ENCODE measurements at places on chromosomes 11 and 22.

GRCh38 chr11:134576721-134577171 lies 164.7 kb upstream of the B3GAT1 start:
- DNase-seq: no peak

DNA sequence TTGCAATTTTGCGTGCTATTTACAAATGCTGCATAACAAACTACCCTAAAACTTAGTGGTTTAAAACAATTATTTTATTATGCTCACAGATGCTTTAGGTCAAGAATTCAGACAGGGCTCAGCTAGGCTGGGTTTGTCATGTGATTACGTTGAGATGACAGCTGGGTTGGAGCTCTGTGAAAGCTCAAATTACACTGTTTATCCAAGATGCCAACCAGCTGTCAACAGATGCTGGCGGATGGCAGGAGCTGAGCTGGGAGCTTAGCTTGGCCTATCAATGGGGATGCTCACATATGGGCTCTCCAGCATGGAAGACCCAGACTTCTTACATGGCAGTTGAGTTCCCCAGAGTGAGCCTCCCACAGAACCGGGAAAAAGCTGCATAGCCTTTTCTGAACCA lies 62.7 kb downstream of the STK33 start:
- DNase-seq: peak; percentile 31

DNA sequence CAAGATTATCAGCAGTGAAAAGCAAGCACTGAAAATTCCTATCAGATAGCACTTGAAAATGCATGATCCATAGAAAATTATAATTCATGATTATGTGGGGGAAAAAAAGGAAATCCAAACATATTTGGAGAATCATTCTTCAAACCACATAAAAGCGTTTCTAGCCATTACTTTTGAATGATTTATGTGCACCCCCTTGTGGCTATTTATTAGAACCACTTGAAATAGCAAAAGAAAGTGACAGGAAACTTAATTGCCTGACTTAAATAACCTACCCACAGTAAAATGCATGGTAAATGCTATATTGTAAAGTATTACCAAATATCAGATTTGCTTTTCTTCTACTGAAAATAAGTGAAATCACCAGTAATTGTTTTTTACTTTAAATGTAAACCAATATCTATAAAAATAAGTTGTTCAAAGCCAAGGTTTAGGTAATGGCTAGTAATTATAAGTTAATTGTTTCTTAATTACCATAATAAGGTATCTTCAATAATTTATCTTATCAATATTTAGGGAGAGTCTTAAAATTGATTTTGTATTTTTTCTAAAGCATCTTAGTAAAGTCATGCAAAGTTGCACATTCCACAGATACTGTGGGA lies 168.5 kb downstream of the ARHGAP42 start:
- DNase-seq: peak; percentile 65

GRCh38 chr11:114141863-114142580 lies 82.5 kb downstream of the ZBTB16 start:
- no peak for DNase-seq

DNA sequence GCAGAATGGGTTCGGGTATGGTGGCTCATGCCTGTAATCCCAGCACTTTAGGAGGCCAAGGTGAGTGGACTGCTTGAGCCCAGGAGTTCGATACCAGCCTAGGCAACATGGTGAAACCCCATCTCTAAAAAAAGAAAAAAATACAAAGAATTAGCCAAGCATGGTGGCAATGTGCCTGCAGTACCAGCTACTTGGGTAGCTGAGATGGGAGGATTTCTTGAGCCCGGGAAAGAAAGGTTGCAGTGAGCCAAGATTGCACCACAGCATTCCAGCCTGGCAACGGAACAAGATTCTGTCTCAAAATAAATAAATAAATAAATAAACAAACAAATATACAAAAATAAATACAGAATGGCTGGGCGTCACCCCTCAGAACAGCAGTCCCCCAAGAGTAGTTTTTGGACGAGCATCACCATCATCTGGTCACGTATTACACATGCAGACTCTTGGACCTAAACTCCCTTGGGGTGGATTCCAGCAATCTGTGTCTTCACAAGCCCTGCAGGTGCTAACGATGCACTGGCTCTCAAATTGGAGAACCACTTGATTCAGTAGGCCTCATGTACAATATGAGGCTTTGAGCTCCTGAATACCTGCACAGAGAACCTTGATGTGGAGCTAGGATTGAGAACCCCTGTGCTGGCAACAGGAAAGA lies 33.5 kb downstream of the CLMP start:
- no peak for DNase-seq

GRCh38 chr11:97202613-97203292 lies 812.9 kb downstream of the JRKL start:
- DNase-seq: no peak

DNA sequence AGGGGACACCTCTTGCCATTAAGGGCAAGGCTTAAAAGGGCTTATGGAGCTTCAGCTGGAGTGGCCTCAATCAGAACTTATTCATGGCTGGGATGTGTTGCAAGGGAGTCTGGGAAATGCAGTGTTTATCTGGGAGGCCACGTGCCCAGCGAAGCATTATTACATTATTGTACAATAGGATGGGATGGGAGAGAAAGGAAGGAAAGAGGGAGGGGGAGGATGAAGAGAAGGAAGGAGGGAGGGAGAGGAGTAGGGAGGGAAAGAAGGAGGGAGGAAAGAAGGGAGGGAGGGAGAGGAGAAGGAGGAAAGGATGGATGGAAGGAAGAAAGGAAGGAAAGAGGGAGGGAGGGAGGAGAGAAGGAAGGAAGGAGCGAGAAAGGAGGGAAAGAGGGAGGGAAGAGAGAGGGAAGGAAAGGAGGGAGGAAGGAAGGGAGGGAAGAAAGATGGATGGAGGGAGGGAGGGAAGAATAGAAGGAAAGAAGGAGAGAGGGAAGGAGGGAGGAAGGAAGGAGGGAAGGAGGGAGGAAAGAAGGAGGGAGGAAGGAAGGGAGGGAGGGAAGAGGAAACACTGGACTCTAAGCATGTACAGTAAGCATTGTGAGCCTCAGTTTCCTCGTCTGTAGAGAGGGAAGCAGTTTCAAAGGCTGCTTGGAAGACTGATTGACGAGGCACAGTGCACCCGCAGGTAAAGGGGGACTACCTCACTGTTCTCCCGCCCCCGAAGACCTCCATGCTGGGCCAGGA lies 62.2 kb downstream of the MYEOV start:
- no peak for DNase-seq

DNA sequence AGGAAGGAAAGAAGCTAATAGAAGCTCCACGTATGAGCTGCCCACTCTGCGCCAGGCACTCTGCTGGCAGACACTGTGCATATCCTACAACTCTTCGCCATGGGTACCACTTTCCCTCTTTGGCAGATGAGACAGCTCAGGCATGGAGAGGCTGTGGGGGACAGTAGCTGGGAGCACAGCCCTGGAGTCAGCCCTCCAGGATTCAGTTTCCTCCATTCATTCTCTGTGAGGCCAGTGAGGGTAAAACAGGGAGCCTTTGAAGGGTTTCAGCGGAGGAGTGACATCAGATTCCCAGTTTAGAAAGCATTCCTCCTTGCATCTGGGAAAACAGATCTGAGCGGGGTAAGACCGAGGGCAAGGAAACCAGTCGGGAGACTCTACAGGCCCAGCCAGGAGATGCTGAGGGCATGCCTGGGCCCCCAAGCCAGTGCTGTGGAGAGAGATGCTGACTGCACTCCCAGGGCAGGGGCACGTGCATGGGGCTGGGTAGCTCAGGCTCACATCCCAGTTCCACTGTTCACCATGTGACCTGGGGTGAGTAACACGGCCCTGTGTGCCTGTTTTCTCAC lies 58.3 kb upstream of the EMID1 start:
- no peak for DNase-seq

GRCh38 chr11:133058501-133058900 lies 473.8 kb downstream of the OPCML start:
- DNase-seq: no peak

DNA sequence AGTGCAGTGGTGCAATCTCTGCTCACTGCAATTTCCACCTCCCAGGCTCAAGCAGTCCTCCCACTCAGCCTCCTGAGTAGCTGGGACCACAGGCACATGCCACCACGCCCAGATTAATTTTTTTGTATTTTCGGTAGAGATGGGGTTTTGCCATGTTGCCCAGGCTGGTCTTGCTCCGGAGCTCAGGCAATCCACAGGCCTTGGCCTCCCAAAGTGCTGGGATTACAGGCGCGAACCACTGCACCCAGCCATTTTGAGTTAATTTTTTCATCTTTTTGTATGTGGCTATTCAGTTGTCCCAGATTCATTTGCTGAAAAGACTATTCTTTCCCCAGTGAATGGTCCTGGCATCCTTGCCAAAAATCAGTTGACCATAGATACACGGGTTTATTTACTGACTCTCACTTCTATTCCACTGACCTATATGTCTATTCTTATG lies 63.6 kb downstream of the MAPK1 start:
- DNase-seq: no peak

- no peak for DNase-seq
These were observed 2.5 kb downstream of the AMOTL1 start for GRCh38 chr11:94770563-94771120.

- no peak for DNase-seq
These were observed 133.8 kb upstream of the NAV2 start for GRCh38 chr11:19578871-19579270.

DNA sequence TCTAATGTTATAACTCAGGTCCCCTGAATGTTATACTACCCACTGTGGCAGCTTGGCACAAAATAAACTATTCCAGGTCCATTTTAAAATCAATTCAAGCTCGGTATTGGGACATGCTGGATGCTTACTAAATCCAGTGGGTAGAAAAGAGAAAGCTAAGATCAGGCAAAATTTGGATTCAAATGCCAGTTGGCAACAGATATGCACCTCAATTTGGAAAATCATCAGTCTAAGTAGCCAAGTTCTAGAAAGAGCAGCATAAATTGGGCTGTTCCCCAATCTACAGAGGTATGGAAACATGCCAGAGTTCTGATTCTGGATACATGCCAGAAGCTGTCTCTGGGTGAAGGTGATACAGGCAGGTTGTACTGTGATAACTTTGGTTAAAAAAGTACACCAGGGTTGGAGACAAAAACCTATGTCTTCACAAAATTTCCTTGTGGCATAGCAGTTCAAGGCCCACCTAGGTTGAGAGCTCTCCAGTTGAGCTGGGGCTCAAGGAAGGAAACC lies 427.8 kb downstream of the LRRC4C start:
- no peak for DNase-seq

DNA sequence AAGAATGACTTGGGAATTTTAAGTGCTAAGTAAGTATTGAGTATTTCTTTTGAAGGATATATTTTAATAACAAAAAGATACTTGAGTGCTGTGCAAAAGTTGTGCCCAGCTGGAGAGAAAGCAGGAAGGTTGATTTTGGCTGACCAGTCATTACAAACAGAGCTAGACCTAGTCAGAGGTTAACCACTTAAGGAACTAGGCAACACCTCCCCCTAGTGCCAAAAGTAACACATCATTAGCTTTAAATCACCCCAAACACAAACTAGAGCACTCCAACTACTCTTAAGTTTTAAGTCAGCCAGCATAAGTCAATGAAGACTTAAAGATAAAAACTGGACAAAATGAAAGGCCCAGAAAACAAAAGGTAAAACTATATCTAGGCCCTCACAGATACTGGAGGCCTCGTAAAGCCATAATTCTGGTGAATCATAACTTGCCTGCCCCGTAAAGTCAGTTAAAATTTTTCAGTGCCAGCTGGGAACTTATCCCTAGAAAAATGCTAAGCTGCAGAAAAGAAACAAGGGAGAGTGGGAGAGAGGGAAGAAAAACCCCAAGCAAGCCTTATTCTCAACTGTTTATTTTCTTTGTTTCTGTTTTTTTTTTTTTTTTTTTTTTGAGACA lies 4.6 kb downstream of the TMEM9B start:
- peak; percentile 78 for DNase-seq

- no peak for DNase-seq
These were observed 333.7 kb downstream of the FAT3 start for GRCh38 chr11:92558323-92558722.

- DNase-seq: no peak
These were observed 70.5 kb downstream of the MPPED1 start for GRCh38 chr22:43482318-43482625.

DNA sequence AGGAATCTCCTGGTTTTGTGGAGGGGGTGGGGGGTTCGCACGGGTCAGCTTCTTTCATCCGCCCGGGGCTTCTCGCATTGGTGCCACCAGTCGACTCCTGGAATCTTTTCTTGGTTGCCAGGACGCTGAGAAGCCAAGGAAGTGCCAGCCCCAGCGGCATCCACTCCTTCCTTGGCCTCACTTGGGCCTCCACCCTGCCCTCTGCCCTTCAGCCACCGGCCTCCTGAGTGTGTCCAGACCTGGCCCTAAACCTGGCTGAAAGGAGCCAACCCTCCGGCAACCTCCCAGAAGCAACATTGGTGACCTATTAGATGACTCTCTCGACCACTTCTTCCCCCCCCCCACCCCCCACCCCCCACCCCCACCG lies 518 bp upstream of the GALNT18 start:
- DNase-seq: no peak

- DNase-seq: no peak
These were observed 153.0 kb downstream of the SPATA19 start for GRCh38 chr11:133692126-133692934.

- DNase-seq: no peak
These were observed 77.5 kb downstream of the AMOTL1 start for GRCh38 chr11:94845622-94846021.

GRCh38 chr22:47274196-47274595 lies 511.7 kb downstream of the TBC1D22A start:
- no peak for DNase-seq

DNA sequence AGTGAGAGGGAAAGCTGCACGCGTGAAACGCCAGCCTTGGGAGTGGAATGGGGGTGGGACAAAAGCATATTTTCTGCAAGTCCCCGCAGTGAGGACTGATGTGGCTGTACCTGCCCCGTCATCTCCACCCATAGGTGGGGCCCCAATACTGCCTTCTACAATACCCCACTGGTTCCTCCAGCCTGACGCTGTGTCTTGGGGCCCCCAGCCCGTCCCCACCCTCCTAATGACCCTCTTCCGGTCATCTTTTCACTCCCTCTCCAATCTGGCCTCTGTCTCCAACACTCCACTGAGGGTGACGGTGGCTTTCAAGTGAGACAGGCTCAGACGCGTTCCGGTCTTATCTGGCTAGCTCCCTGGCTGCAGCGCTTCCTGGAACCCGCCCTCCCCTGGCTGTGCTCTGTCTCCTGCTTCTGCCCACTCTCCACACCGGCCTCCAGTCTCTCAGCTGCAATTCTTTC lies 104.2 kb downstream of the MICAL3 start:
- no peak for DNase-seq

- no peak for DNase-seq
These were observed at the start of gene DNHD1 for GRCh38 chr11:6497069-6497839. TSS of gene DNHD1 (plus strand) at chr11:6497280. CDS start at chr11:6498216, 936 bp downstream.

- no peak for DNase-seq
These were observed 32.8 kb upstream of the MYEOV start for GRCh38 chr11:69261116-69261515.

GRCh38 chr11:95242091-95242844 lies 11.3 kb upstream of the SESN3 start:
- DNase-seq: no peak

GRCh38 chr22:33842006-33842354 lies 78.3 kb downstream of the LARGE1 start:
- DNase-seq: no peak

- no peak for DNase-seq
These were observed 13.5 kb upstream of the ARHGEF17 start for GRCh38 chr11:73294604-73295003.

- DNase-seq: no peak
These were observed 64.8 kb downstream of the LRRC4C start for GRCh38 chr11:41394521-41395195.

GRCh38 chr11:64718780-64719124 lies 4.2 kb downstream of the NRXN2 start:
- no peak for DNase-seq
